Lower lobe of right lung (tissue), 2 donors: ENCODE measurements at places on chromosomes 11 and 22. TPM values are rescaled to one million over a fixed set of nuclear protein-coding genes. Genes with fewer than 3 reads are reported as not detected.

DNA sequence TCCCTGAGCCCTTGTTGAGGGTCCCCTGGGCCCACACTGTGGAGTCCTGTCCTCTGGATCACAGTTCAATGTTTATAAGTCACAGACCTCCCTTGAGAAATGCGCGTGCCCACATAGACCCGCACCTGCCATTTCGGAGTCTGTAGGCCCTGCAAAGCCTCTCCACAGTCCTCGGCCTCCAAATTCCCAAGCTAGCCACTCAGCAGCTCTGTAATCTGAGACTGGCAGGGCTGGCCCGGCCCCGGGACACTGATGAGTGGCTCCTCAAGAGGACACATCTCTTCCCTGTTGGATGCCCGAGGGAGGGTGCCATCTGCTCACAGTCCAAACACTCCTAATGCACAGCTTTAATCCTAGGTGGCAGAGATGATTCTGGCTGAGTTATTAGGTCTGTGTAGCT lies 39.1 kb downstream of the B3GAT1 start:
- no peaks in the 10 kb centered on the region for H3K27me3 ChIP-seq
- no peak overlapping the region for H3K4me3 ChIP-seq
- no peaks in the 10 kb centered on the region for H3K4me1 ChIP-seq
- DNase-seq: no peak
- no peaks in the 10 kb centered on the region for H3K36me3 ChIP-seq

Gene POLD3
- 18.5 TPM for total RNA-seq

- no peak overlapping the region for H3K4me3 ChIP-seq
- H3K4me1 ChIP-seq: no peaks in the 10 kb centered on the region
- H3K36me3 ChIP-seq: no peaks in the 10 kb centered on the region
- no peak for DNase-seq
- H3K27me3 ChIP-seq: no peaks in the 10 kb centered on the region
Measured at GRCh38 chr11:113865873-113866272, 9.5 kb downstream of the USP28 start.

DNA sequence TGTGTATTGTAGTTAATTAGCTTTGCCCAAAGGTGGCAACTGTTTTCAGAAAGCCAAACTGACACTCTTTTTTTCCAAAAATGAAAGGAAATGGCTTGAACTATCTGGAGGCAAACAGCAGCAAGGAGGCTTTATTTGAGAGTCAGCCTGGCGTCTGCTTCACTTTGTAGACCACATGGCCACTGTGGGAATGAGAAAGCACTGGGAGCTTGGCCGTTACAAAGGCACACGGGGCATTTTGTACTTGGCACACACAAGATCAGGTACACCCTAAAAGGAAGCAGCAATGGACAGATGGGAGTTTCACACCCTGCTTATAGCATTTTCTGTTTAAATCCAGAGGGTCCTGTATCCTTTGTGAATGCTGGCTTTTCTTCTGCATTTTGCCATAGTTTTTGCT lies 126.3 kb downstream of the MPPED2 start:
- no peak overlapping the region for H3K4me3 ChIP-seq
- H3K4me1 ChIP-seq: no peaks in the 10 kb centered on the region
- H3K36me3 ChIP-seq: no peaks in the 10 kb centered on the region
- no peak overlapping the region for H3K27ac ChIP-seq
- no peak for DNase-seq

Gene CSKMT
- total RNA-seq: 12.1 TPM

DNA sequence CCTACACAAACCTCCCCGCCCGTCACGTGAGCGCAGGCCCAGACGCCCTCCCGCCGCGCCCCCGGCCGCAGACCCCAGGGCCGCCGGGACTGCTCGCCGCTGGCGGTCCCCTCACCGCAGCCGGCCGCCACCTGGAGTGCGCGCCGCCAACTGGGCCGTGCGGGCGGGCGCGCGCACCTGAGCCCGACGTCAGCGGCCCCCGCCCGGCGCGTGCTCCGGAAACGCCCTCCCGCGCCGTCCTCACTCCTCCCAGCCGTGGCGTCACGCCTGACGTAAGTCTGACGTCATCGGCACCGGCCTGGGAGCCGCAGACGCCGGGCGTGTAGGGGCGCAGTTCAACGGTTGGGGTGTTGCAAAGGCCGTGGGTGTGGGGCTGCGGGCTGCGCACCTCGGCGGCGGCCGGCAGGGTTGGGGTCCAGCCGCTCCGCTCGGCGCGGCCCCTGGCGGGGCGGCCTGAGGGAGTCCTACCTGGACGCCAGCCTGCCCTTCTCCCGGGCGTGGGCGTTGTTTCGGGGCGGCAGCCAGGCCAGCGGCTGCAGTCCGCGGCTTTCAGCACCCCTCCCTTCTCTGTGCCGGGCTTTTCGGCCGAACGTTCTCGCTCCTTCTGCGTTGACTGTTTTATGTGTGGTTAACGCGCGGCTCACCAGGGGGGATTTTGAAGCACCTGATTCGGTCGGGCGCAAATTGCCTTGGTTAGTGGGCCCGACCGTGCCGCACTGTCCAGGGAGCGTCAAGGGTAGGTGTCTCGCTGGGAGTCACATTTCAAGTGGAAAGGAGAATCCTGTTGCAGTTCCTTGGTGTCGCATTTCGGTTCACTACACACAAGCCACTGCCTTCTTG lies at the start of gene JOSD1:
TSS of gene JOSD1 (minus strand) at position 155 of the 840 bp plus-strand sequence. CDS start 956 bp downstream, outside the sequence.
- peak within 1 kb of the TSS; percentile 98 for H3K27ac ChIP-seq
- peaks cover 56% of the 10 kb centered on the region for H3K4me1 ChIP-seq
- peak within 1 kb of the TSS; percentile 79 for H3K4me3 ChIP-seq
- peak; percentile 96 for DNase-seq

DNA sequence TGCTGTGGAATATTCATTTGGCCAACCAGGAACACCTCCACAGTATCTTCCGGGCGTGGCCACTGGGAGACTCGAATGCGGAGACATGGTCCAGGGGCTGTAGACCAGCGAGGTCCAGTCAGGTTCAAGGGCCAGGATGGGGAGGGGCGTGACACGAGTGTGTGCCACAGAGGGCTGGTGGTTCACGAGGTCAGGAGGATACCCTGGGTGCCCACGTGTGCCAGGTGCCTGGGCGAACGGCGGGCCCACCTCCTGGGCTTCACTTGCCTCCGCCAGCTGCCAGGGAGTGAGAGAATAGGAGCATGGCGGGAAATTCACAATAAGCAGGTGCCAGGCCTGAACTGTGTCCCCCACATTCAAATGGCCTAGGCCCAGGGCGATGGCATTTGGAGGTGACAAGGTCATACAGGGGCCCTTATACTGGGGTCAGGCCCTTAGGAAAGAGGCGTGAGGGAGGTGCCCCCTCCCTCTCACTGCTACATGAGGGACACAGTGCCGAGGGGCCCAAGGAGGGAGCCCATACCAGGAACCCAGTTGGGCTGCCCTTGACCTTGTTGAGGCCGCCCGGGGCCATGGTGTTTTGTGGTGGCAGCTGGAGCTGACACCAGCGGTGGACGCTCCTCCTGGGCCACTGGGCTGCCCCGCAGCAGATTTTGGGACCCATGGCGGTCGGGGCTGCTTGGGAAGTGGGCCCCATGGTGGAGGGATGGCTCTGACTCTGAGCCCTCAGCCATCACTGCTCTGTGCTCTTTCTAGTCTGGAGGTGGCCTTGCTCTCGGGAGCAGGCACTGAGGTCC lies 1268.9 kb downstream of the BRD1 start:
- no peaks in the 10 kb centered on the region for H3K27me3 ChIP-seq
- no peaks in the 10 kb centered on the region for H3K36me3 ChIP-seq
- no peak for DNase-seq
- no peaks in the 10 kb centered on the region for H3K4me1 ChIP-seq
- H3K4me3 ChIP-seq: no peak overlapping the region
- no peak overlapping the region for H3K27ac ChIP-seq

Gene OR51B5
- total RNA-seq: not detected

Gene IL18
- total RNA-seq: 48.7 TPM

Gene CHRM1
- 6.8 TPM for total RNA-seq

GRCh38 chr11:88280673-88281316 lies 56.7 kb downstream of the CTSC start:
- H3K27me3 ChIP-seq: no peaks in the 10 kb centered on the region
- H3K4me3 ChIP-seq: no peak overlapping the region
- no peaks in the 10 kb centered on the region for H3K36me3 ChIP-seq
- H3K27ac ChIP-seq: no peak overlapping the region

Gene ADM2
- 1.5 TPM for total RNA-seq

Gene OR2AG1
- not detected for total RNA-seq

Gene NAALAD2
- 1.6 TPM for total RNA-seq

DNA sequence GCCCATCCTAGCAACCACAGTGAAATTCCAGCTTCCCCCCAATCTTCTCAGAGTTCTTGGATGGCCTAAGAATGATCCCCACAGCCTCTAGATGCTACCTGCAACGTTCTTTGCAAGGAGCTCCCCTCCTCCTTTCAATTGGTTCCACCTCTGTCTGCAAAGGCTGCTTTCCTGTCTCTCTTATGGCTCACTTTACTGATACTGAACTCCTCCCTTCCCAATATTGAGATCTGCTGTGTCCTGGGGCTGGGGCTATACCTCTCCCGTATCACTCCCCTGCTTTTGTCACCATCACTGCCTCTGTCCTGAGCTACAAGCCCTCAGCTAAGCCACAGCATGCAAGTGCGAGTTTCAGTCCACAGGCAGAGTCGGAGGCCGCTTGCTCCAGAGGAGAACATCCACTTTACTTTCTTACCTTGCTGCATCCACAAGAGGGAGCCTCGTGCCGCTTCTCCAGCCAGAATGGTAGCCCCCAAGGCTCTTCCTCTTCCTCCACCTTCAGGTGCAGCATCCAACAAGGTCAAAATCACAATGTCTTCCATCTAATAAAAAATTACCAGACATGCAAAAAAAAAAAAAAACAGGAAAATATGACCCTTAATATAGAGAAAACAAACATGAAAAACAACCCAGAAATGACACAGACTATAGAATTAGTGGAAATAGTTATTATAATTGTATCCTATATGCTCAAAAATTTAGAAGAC lies 48.6 kb upstream of the TMEM45B start:
- no peak overlapping the region for H3K4me3 ChIP-seq
- H3K4me1 ChIP-seq: no peaks in the 10 kb centered on the region
- H3K27me3 ChIP-seq: no peaks in the 10 kb centered on the region
